ENCODE measurements at places on chromosomes 6 and 20. TPM values are rescaled to one million over a fixed set of nuclear protein-coding genes. Genes with fewer than 3 reads are reported as not detected.

Gene C20orf144
- 0.09 TPM for total RNA-seq

- DNase-seq = no peak
Measured at GRCh38 chr6:157690441-157691210, 132.4 kb upstream of the SNX9 start.

- no peak for DNase-seq
Measured at GRCh38 chr6:153698001-153698400, 341.0 kb upstream of the OPRM1 start.

Gene ID4
- 0.44 TPM for total RNA-seq

Gene NKX2-2
- not detected for total RNA-seq

DNA sequence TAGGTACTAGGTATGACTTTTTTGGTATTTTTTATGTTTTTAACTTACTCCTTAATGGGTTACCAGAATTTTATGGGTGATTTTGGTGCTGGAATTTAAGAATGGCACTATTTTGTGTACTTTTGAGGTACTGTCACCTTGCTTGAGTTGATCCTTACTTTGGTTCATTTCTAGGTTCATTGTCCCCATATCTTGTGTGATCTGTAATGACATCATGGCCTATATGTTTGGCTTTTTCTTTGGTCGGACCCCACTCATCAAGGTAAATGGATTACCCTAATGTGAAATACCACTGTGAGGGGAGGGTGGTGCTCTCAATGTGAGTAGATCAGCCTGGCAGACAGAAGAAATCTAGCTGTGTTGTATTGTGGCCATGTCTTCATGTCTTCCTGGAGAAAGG is 57.9 kb downstream of the CDS2 start:
- no peak for DNase-seq

Gene SIRPB1
- 1.4 TPM for total RNA-seq

Gene COX4I2
- not detected for total RNA-seq

GRCh38 chr6:74357321-74357720 is 661.3 kb downstream of the CD109 start:
- no peak for DNase-seq

DNA sequence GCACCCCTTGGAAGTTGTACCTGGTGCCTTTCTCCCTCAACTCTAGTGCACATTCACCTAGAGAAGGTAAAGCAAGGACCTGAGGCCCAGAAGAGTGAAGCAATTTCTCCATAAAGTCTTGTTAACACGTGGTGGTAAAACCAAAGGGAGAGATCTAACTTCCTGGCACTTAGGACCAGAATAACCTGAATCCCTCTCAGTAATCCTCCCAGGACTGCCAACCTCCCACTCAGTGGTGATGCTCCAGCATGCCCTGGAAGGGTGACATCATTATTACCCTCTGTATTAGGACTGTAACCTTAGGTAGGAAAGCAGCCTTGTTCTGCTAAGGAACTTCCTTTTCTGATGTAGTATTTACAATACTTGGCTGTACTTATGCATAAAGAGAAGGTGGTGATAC is 330.6 kb upstream of the MARCKS start:
- no peak for DNase-seq

Gene CBFA2T2
- 7.3 TPM for total RNA-seq

Gene UNC5CL
- total RNA-seq = 2.4 TPM

- no peak for DNase-seq
Measured at GRCh38 chr6:72149715-72150114, 263.4 kb downstream of the RIMS1 start.

Gene SLC52A3
- not detected for total RNA-seq

DNA sequence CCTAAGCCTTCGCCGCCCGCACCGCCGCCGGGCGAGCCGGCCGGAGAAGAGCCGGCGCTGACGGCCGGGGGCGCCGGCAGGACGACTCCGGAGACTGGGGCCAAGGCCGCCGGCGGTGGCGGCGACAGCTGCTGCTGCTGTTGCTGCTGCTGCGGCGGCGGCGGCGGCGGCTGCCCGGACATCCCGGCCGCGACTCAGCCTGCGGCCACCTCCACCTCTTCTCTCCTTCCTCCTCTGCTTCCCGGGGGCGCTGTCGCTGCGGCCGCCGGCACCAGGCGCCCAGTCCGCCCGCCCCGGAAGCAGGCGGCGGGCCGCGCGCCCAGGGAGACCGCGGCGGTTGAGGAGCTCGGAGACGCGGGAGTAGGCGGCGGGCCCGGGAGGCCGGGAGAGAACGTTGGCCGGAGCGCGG is 307 bp downstream of the RANBP9 start:
- DNase-seq = no peak

DNA sequence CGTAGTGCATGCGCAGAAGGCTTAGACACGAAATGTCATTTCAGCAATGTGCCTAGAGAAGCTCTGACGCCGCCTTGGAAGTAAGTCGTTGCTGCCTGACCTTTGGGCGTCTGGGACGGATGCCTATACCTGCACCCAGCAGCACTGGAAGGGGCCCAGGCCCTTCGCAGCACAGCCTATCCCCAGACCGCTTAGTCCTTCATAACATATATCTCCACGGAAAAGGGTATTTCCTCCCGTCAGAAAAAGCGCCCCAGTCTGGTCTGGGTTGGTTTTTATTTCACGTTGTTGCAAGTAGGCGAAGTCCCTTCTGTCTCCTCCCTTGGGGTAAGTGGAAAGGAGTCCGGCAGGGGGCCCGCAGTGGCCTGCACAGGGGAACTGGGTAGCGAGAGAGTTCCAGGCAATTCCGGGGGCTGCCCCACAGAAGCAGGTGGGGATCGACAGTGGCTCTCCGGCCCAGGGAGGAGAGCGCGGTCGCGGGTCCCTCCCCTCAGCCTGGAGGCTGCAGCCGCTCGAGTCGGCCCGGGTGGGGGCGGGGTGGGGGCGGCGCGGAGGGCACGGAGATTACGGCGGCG is 559 bp upstream of the EYA4 start:
- DNase-seq = no peak

DNA sequence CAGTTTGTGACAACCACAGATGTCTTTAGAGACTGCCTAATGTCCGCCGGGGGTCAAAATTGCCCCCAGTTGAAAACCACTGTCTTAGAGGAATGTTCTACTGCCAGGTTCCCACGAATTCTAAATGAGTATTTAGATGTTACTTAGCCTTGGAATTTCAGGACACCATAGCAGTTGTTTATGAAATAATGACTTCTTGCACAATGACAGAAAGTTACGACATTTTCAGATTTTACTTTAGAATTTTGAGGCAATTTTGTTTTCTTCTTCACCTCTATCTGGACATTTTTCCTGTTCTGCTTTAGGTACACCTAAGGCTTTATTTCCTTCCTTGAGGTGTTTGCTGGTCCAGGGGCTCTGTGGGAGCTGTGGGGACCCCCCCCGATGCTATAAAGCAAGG is 83.4 kb downstream of the CCDC170 start:
- DNase-seq = no peak

DNA sequence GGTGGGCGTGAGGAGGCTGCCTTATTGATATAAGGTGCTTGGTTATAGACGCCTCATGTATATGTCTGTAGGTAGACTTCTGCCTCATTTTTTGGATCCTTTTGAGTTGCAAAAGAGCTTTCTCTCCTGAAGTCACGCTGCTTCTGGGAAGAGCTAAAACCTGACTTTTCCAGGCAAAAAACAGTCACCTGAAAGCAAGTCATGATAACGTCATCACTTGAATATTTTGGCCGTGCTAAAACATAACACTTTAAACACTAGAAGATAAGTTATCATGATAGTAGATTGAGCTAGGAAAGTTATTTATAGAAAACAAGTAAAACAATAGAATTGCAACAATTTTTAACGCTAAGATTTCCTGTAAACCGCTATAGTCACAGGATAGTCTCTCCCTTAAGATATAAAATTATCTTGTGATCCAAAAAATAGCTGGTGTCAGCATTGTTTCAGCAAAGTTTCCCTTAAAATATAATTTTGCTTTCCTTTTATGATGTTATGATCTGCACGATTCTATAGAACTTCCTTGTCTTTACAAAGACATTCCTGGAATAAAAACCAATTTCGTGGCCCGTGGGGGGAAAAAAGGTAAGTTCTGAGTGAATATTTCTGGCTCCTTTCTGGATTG is 69.0 kb upstream of the AKAP12 start:
- DNase-seq = no peak

Gene MTG2
- 31.3 TPM for total RNA-seq

Gene PTGIS
- not detected for total RNA-seq

DNA sequence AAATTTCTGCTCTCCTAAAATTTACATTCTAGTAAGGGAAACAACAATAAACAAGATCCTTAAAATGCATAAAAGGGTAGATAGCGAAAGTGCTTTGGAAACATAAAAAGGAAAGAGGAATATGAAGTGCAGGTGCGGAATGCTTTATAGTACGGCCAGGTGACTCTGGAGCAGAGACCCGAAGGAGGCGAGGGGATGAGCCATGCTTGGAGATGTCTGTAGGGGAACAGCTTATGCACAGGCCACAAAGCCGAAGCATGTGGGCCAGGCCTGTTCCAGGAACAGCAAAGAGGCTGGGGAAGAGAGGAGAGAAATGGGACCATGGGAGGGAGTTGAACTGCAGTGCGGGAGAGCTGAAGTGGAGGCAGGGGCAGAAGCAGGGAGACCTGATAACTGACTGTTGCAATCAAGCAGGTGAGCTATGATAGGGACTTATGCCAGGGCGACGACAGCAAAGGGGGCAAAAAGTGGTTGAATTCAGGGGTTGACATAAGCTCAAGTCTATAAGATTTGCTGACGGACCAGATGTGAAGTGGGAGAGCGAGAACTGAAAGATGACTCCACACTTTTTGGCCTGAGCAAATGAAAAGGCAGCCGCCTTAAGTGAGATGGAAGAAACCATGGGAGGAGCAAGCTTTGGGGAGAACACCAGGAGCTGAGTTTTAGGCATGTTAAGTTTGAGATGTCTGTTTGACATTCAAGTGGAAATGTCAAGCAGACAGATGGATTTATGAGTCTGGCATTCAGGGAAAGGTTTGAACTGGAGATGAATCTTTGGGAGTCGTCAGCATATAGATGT is 83.1 kb downstream of the CNBD2 start:
- DNase-seq = no peak

GRCh38 chr6:170360476-170360875 is 53.9 kb downstream of the FAM120B start:
- DNase-seq = no peak

- no peak for DNase-seq
Measured at GRCh38 chr6:33914645-33915044, 110.8 kb upstream of the MLN start.

DNA sequence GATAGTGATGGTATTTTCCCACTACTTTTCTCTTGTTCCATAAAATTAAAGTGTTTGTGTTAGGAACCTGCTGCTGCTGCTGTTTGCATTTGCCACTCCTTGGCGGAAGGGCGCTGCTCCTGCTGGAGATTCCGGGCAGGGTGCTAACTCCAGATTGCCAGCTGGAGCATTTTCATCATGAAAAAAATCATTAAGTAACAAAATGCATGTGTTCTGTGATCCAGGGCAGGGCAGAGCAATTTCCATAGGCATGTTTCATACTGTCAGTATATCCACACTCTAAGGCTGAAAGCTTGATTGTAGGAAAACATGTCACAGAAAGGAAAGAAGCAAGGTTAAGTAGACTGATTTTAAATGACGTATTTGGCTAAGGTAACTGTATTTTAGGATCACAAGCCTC is 24.0 kb downstream of the PBOV1 start:
- no peak for DNase-seq

- no peak for DNase-seq
Measured at GRCh38 chr6:28897369-28897745, 26.4 kb downstream of the TRIM27 start.

Gene SNAP25
- not detected for total RNA-seq

Gene GPX5
- not detected for total RNA-seq

Gene ZC3H12D
- total RNA-seq = 2.7 TPM

Gene ACOT13
- 31.5 TPM for total RNA-seq

Gene TMEM74B
- total RNA-seq = 4.7 TPM

DNA sequence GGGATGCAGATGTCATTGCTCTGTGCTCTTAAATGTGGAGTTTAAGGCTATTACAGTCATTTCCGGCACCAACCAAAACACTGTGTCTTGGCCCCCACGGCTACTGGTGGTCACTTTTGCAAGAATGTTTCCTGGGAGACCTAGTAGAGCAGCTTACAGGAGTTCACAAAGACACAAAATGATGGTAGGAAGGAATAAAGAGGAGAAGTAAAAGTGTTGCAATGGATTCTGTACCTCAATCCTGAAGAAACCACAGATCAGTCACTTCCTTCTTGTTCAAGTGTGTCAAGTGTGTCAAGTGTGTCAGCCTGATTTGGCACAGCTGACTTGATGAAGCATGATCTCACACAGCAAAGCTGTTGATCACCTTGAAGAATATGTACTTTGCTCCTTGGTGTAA is 344.0 kb downstream of the PLCB1 start:
- DNase-seq = no peak

DNA sequence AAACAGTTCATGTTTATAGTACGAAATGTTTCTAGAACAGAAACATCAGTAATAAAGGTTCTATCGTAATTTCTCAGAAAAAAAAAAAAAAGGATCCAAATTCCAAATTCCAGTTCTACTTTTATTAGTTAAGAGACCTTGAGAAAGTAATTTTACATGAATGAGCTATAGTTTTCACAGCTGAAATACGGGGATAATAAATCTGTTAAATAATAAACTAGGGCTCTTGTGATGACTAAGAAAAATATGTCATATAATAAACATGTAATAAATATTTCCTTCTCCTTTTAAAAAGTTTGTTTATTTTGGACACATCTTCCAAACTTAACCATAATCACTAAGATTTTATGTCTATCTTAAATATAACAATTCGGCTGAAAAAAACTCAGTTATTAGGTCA is 17.8 kb downstream of the RARS2 start:
- DNase-seq = no peak
